Sciatic nerve (tissue), 2 donors: ENCODE measurements at places on chromosomes 13 and 19.

GRCh38 chr13:113995051-113995601, 21.2 kb upstream of the C13orf46 start:
- DNase-seq, result no peak

DNA sequence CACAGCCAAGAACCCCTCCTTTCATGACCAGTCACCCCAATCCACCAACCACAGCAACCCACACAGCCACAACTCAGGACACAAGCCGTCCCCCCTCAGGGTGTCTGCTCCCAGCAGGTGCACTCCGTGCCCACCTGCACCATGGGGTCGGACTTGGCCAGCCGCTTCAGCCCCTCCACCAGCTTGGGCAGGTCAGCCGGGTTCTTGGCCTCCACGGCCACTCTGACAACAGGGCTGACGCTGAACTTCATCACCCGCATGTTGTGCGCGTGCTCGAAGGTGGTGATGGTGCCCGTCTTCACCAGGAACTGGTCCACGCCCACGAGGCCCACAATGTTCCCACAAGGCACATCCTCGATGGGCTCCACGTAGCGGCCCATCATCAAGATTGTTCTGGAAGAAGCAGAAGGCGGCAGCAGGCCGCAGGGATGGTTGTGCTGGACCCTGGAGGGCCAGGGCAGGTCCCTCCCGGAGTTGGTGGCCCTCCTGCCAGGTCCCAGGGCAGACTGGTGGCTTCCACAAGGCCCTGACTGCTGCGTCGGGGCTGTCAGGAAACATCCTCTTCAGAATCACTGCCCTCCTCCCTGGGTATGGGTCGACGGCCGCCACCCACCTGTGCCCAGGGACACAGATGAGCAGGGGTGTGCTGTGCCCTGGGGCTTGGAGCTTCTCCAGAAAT, 5.5 kb downstream of the EEF2 start:
- no peak for DNase-seq

GRCh38 chr13:114017966-114018365, 44.1 kb upstream of the C13orf46 start:
- DNase-seq, result no peak

DNA sequence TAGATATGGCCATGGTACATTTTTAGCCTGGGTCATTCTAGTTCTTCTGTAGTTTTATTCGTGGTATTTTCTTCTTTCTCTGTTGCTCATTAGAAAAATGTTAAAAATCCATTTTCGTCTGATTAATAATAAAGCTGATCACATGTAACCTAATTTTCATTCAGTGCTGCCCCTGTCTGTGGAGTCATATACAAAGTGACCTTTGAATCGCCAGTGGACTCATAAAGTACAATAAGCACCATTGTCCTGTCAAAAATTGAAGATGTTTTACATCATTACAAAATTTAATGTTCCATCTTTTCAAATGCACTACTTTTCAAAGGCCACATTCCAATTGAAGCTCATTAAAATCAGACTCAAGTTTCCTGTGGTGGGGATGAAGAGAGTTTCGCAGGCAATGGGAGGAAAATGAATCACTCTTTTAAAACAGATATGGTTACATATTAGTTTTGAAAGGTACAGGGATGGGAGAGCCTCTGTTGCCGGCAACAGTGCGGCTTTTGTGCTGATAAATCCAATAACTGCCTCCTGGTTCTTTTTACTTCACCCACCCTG, 205.4 kb downstream of the ZNF536 start:
- DNase-seq, result no peak

- no peak for DNase-seq
Observed at GRCh38 chr13:46378411-46378810, 8.6 kb downstream of the RUBCNL start.

GRCh38 chr13:26230703-26231102, 8.6 kb upstream of the RNF6 start:
- no peak for DNase-seq

- no peak for DNase-seq
Observed at GRCh38 chr19:41555748-41556147, 20.2 kb upstream of the CEACAM21 start.

- no peak for DNase-seq
Observed at GRCh38 chr19:29705706-29706105, 9.4 kb downstream of the C19orf12 start.

DNA sequence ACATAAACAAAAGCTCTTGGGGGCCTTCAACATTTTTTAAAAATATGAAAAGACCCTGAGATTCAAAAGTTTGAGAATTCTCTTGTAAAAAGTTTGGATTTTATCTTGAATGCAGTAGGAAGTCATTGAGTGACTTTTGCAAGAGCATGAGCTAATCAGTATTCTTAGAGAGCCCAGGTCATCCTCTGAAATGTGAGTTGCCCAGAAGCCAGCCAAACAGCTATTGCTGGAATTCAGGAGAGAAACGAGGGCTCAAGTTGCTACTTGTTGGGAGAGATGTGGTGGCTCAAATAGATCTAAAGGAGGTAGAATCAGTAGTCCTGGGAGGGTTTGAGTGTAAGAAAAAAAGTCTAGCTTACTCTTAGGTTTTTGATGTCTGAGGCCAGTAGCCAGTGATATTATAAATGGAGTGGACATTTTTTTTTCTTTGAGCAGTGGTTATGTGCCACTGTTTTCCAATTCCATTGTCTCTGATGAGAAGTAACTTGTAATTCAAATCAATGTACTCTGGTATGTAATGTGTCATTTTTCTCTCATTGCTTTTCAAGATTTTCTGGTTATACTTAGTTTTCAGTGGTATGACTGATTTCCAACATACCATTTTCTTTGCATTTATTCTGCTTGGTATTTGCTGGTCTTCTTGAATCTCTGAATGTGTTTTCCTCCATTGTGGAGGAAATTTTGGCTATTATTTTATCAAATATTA, 30.7 kb downstream of the LMO7 start:
- no peak for DNase-seq

DNA sequence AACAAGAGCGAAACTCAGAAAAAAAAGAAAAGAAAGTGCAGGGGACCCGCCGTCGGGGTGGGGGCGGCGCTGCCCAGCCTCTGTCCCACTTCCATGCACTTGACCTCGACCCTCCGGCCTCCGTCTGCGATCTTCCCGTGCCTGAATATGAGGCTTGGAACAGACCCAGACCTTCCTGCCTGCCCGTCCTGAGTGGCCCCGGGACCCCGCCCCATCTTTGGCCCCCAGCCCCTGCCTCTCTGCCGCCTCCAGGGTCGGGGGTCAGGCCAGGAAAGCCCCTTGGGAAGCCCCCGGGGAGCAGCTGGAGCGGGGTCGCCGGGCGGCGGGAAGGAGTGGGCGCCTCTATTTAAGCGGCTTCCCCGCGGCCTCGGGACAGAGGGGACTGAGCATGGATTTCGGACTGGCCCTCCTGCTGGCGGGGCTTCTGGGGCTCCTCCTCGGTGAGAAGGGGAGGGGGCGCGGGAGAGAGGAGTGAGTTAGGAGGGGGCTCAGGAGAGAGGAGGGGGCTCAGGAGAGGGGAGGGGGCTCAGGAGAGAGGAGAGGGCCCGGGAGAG, at the start of gene MADCAM1:
Gene MADCAM1, plus strand, starts transcription at position 375 of the 554 bp plus-strand sequence. Its CDS starts 14 bp downstream, at position 389.
- peak; percentile 56 for DNase-seq

GRCh38 chr13:69904784-69905183, 202.8 kb upstream of the ATXN8OS start:
- no peak for DNase-seq

GRCh38 chr13:109892101-109892500, 105.7 kb upstream of the IRS2 start:
- no peak for DNase-seq

GRCh38 chr13:95956589-95957148, 96.5 kb downstream of the UGGT2 start:
- no peak for DNase-seq

DNA sequence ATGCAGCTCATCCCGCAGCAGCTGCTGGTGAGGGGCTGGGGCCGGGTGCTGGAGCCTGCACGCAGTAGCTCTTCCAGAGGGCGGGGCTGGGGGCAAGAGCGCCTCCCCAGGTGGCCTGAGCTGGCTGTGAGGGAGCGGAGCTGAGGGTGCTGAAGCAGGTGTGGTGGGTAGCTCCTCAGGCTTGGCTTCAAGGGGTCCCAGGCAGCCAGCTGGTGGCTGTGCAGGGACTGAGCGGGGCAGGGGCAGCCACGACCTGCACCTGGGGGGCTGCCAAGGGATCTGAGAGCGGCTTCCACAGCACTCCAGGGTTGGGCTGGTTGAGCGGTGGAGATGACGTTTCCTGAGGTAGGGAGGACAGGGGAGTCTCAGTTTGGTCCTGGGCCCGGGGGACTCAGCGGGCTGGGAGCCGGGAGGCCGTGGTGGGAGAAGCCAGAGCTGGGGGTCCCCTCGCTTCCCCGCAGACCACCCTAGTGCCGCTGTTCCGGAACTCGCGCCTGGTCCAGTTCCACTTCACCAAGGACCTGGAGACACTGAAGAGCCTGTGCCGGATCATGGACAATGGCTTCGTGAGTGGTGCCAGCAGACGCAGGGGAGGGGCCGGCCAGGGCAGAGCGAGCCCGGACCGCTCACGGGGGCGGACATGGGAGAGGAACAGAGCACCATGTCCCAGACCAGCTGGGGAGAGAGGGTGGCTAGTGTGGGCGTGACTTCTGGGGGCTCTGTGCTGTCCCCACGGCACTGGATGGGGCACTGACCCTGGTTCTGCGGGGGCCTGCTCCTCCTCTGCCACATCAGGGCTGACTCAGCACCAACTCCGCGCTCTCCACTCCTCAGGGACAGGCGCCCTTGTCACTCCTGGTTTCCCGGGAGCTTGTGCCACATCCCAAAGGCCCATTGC, 7.4 kb downstream of the PTOV1 start:
- peak; percentile 69 for DNase-seq
